ENCODE measurements at places on chromosomes 1 and 21. TPM values are rescaled to one million over a fixed set of nuclear protein-coding genes. Genes with fewer than 3 reads are reported as not detected.

GRCh38 chr1:50502147-50502546 lies 78.9 kb upstream of the DMRTA2 start:
- no peak for DNase-seq

DNA sequence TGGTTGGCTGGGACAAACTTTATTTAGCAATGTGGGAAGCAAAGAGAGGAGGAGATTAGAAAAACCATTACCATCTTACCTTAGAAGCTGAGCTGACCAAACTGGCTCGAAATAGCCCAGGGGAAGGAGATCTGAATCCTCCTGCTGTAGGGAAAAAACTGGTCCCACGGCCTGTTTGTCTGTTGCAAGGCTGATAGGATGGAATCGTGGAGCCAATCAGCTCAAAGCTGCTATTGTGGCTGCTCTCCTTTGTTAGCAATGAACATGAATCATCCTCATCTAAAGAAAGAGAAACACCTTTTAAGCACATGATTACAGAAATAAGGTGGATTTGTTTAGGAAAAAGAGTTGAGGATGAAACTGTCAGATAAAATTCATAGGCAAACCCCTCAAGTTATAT lies 21.5 kb downstream of the CLSPN start:
- no peak for DNase-seq

GRCh38 chr1:28740118-28740517 lies 3.4 kb downstream of the YTHDF2 start:
- DNase-seq: no peak

DNA sequence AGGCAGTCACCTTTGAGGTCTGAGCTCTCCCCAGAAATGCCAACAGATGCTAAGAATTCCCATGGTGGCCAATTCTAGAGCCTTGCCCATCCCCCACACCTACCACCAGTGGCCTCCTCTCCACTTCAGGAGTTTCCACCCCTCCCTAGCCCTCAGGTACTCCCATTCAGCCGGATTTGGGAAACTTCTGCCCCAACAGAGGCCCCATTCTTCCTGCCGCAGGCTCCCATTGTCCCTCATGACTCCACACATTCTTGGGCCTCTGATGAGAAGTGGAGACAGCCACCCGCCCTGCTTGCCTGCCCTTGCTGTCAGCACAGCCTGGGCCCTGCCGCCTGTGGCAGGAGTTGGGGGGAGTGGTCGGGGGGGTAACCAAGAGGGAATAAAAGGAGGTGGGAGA lies 4.6 kb downstream of the BLACAT1 start:
- DNase-seq: no peak

- no peak for DNase-seq
Measured at GRCh38 chr1:101221945-101222429, 14.8 kb upstream of the S1PR1 start.

- DNase-seq: no peak
Measured at GRCh38 chr1:113519556-113519955, 129.2 kb downstream of the MAGI3 start.

TFF2 gene
- total RNA-seq: not detected

Measured in neural crest cell (in vitro differentiated cells).